ENCODE measurements at places on chromosomes 12 and 14.

DNA sequence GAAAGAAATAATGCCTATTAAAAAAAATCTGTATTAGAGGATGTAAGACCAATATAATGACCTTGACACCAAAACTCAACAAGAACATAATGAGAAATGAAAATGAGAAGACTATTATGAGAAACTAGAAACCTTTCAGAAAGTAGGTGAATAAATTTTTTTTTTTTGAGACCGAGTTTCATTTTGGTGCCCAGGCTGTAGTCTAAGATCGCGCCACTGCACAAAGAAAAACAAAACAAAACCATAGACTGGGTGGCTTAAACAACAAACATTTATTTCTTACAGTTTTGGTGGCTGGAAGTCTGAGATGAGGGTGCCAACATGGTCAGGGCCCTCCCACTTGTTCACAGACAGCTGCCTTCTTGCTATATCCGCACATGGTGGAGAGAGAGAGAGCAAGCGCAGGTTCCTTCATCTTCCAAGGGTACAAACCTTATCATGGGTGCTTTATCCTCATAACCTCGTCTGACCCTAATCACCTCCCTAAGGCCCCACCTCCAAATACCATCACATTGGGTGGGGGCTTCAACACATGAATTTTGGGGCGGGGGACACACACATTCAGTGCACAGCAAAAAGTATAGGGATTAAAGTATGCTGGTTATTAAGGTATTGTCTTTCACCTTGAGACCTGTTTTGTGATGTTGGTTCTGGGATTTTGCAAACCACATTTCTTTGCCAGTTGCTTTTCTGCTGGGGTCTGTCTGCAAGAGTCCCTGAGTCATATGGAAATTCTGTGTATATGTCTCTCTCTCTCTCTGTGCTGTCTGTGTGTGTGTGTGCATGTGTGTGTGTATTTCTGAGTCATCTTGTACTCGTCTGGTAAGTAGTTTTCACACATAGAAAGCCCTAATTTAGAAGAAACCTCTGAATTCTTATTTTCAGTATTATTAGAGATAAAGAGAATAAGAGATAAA, 26.2 kb downstream of the ZCRB1 start:
- DNase-seq, result peak; percentile 16

- no peak for DNase-seq
Measured at GRCh38 chr12:28793581-28794151, 355.4 kb upstream of the FAR2 start.

DNA sequence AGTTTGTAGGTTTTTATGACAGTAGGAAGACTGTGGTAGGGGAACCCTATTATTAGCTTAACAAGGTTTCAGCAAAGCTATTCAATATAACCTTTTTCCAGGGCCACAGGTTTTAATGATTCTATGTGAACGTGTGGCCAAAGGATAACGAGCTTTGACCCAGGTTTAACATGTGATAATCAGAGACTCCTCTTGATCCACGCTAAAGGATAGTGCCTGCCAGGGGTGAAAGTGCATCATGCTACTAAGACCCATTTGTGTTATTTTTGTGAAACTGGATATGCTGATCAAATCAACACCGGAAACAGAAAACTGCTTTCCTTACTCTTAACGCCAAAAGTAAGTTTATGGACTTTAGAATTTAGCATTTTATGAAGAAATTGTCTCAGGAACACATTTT, 909 bp upstream of the TAOK3 start:
- DNase-seq, result no peak

GRCh38 chr14:99231850-99232713, 39.9 kb downstream of the BCL11B start:
- no peak for DNase-seq

GRCh38 chr12:105773471-105773870, 365.3 kb downstream of the NUAK1 start:
- no peak for DNase-seq

- no peak for DNase-seq
Measured at GRCh38 chr14:27688841-27689444, 1077.6 kb upstream of the FOXG1 start.

- no peak for DNase-seq
Measured at GRCh38 chr14:40003773-40004172, 571.5 kb upstream of the FBXO33 start.

GRCh38 chr12:125194163-125194773, 129.0 kb downstream of the AACS start:
- DNase-seq, result no peak

All from activated CD4-positive, alpha-beta T cell treated with anti-CD3 and anti-CD28 coated beads, Interleukin-2, amount 50 U/mL, for 24 hours (primary cell).